ENCODE measurements at places on chromosomes 2 and 18.
A peak's percentile ranks its signal among the peaks of the same experiment; 100 is the strongest.

GRCh38 chr2:30756971-30757370 is 50.3 kb downstream of the CAPN13 start:
- peaks cover 22% of the 10 kb centered on the region for H3K4me1 ChIP-seq
- no peak overlapping the region for H3K27ac ChIP-seq
- H3K27me3 ChIP-seq: no peaks in the 10 kb centered on the region
- DNase-seq: peak; percentile 22
- H3K4me3 ChIP-seq: no peak overlapping the region

- no peak overlapping the region for H3K4me3 ChIP-seq
- no peaks in the 10 kb centered on the region for H3K4me1 ChIP-seq
- H3K27ac ChIP-seq: no peak overlapping the region
- H3K27me3 ChIP-seq: no peaks in the 10 kb centered on the region
- H3K36me3 ChIP-seq: no peaks in the 10 kb centered on the region
- DNase-seq: no peak
These were observed 42.2 kb downstream of the COL3A1 start for GRCh38 chr2:189016311-189016861.

DNA sequence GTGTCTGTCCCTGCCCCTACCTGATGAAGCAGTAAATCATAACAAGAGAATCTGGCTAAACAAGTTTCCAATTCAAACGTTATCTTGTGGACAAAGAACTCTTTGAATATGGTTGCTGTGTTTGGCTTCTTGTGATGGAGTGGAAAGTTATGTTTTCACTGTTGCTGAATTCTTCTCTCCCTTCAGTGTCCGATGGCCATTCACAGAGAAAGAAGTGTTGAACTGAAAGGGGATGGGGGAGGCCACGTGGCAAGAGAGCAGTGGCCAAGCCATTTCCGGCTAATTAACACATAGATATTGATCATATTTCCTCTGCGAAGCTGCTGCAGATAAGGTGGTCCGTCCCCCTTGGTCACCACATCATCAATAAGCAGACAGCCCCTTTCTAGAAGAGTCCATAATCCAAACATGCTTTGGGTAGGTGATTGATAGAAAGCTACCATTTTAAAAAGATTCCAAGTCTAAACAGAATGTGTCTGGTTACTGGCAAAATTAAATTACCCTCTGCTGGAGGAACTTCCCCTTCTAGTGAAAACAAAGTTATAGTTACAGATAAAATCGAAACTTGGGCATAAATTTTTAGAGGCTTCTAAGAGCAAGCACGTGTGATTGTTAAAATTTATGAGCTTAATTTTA is 36.9 kb upstream of the FZD7 start:
- no peaks in the 10 kb centered on the region for H3K36me3 ChIP-seq
- DNase-seq: no peak
- H3K4me3 ChIP-seq: no peak overlapping the region
- no peaks in the 10 kb centered on the region for H3K27me3 ChIP-seq

DNA sequence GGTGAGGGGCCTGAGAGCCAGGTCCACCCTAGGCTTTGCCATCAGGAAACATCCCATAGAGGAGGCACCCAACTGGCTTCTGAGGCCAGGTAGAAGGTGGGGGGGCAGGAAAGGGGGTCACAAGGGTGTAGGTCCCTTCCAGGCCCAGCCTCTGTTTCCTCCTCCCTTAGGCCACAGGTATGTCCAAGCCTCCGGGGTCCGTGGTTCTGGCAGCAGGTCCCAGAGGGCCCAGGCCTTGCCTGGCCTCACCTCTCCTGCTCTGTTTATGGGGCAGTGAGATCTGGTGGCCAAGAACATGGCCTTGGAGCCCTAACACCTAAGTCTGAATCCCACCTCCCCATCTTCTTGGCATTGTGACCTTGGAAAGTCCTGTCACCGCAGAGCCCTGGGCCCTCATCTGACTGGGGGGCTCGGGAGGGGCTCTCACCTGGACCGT is 21.6 kb upstream of the GPR17 start:
- DNase-seq: no peak
- H3K4me3 ChIP-seq: no peak overlapping the region
- no peaks in the 10 kb centered on the region for H3K36me3 ChIP-seq

- no peak overlapping the region for H3K4me3 ChIP-seq
- peaks cover 6% of the 10 kb centered on the region for H3K4me1 ChIP-seq
- H3K27me3 ChIP-seq: no peaks in the 10 kb centered on the region
- no peak for DNase-seq
- peaks cover 7% of the 10 kb centered on the region for H3K36me3 ChIP-seq
These were observed 5.7 kb downstream of the MCM6 start for GRCh38 chr2:135870571-135870970.

DNA sequence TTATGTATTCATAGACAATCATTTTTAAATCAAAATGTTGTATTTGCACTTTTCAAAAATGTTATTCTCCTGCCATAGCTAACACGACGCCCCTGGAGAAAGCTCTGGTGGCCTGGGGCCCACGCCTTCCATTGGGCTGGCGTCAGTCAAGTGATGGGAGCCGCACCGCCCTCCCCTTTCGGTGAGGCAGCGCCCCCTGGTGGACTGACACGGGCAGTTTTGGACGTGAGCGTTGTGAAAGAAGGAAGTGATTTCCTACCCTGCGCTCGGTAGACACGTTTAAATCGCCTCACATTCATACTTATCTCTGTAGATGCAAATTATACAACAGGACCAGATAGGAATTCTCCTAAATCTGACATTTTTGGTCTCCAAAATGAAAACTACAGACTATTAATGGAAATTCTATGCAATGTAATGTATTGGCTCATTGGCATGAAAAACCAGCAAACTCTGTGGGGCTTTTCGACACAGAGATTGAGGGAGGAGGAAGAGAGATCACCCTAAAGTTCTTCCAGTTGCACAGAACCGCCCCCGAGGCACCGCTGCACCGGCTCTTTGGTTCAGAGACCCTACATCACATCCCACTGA is 326.2 kb upstream of the SOX11 start:
- no peaks in the 10 kb centered on the region for H3K36me3 ChIP-seq
- H3K4me3 ChIP-seq: no peak overlapping the region
- DNase-seq: peak; percentile 84
- H3K27me3 ChIP-seq: no peaks in the 10 kb centered on the region
- no peaks in the 10 kb centered on the region for H3K4me1 ChIP-seq

- DNase-seq: no peak
- H3K36me3 ChIP-seq: no peaks in the 10 kb centered on the region
- H3K4me1 ChIP-seq: no peaks in the 10 kb centered on the region
- no peak overlapping the region for H3K4me3 ChIP-seq
- H3K27ac ChIP-seq: no peak overlapping the region
- H3K27me3 ChIP-seq: no peaks in the 10 kb centered on the region
These were observed 237.6 kb downstream of the CDH7 start for GRCh38 chr18:65988386-65988785.

DNA sequence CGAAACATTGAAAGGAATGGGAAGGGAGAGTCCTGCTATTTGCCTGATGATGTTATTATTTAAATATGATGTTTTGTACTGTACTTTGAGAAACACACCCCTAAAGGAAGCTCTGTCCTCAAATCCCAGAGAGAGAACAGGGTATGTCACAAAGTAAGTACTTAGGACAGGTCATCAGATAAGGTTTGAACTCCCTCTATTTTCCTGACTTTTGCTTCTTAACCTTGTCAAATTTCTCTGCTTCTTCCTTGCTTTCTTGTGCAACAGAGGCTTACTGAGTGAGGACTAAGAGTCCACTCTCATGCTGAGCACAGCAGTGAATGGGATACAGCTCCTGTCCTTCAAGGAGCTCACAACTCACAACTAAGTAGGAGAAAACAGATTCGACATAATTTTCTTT is 3.7 kb downstream of the DGUOK start:
- no peak for DNase-seq
- H3K27ac ChIP-seq: no peak overlapping the region
- no peaks in the 10 kb centered on the region for H3K27me3 ChIP-seq
- no peaks in the 10 kb centered on the region for H3K4me1 ChIP-seq
- H3K36me3 ChIP-seq: peaks cover 2% of the 10 kb centered on the region

DNA sequence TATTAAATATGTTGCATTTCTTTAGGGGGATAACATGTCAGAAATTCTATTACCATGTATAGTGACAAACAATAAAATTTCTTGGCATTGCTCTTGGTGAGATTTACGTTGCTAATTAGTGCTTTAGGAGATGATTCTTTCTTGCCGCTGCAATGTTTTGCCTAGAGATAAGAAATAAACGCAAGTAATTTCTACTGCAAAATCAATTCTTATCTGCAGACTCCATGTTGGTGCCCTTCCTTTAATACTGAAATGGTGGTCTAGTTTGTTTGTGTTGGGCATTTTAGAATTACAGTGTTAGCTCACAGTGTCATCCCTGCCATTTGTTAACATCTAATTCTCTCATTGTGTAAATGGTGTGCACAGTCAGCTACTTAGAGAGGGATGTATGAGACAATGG is 34.6 kb downstream of the ASXL3 start:
- no peaks in the 10 kb centered on the region for H3K36me3 ChIP-seq
- H3K27me3 ChIP-seq: no peaks in the 10 kb centered on the region
- no peak overlapping the region for H3K4me3 ChIP-seq
- no peak overlapping the region for H3K27ac ChIP-seq
- no peaks in the 10 kb centered on the region for H3K4me1 ChIP-seq

GRCh38 chr18:8005870-8006569 is 438.9 kb downstream of the PTPRM start:
- H3K4me3 ChIP-seq: no peak overlapping the region
- no peaks in the 10 kb centered on the region for H3K36me3 ChIP-seq
- H3K27ac ChIP-seq: no peak overlapping the region
- DNase-seq: no peak

GRCh38 chr2:230874876-230875275 is 10.1 kb downstream of the ITM2C start:
- H3K27ac ChIP-seq: no peak overlapping the region
- no peaks in the 10 kb centered on the region for H3K27me3 ChIP-seq
- H3K4me1 ChIP-seq: peaks cover 19% of the 10 kb centered on the region

DNA sequence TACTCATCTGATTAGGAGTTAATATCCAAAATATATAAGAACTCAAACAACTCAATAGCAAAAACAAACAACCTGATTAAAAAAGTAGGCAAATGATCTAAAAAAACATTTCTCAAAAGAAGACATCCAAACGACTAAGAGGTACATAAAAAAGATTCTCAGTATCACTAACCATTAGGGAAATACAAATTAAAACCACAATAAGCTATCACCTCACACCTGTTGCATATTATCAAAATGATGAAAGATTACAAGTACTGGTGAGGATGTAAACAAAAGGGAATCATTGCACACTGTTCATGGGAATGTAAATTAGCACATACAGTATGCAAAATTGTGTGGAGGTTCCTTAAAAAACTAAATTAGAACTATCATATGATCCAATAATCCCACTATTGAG is 865.5 kb downstream of the TMEM182 start:
- DNase-seq: no peak
- H3K36me3 ChIP-seq: no peaks in the 10 kb centered on the region
- no peaks in the 10 kb centered on the region for H3K27me3 ChIP-seq
- no peak overlapping the region for H3K27ac ChIP-seq

DNA sequence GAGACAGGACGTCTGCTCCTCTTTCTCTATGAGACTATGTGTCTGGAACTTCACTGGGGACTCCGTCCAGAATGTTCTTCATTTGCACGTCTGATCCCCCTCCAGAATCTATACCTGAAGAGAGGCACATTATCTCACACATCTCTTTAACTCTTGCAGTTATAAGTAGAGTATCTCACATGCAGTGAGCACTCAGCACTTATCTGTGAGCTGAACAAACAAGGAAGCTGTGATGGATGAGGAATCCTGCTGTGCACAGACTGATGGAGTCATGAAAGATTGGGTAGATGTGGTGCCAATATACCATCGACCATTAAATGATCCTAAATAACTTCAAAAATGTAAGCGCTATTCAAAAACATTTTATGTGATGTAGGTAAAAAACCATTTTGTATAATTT is 888.3 kb upstream of the CELF4 start:
- H3K4me3 ChIP-seq: no peak overlapping the region
- no peaks in the 10 kb centered on the region for H3K36me3 ChIP-seq
- H3K4me1 ChIP-seq: peaks cover 3% of the 10 kb centered on the region
- DNase-seq: peak; percentile 86
- no peak overlapping the region for H3K27ac ChIP-seq

- H3K4me3 ChIP-seq: no peak overlapping the region
- no peak for DNase-seq
- peaks cover 16% of the 10 kb centered on the region for H3K4me1 ChIP-seq
- H3K27me3 ChIP-seq: no peaks in the 10 kb centered on the region
- no peaks in the 10 kb centered on the region for H3K36me3 ChIP-seq
These were observed 101.6 kb upstream of the XPO1 start for GRCh38 chr2:61639721-61640120.

- H3K4me3 ChIP-seq: peak within 1 kb of the TSS; percentile 58
- peaks cover 8% of the 10 kb centered on the region for H3K4me1 ChIP-seq
- H3K36me3 ChIP-seq: no peaks in the 10 kb centered on the region
- no peaks in the 10 kb centered on the region for H3K27me3 ChIP-seq
- peak; percentile 94 for DNase-seq
These were observed at the start of gene RPRM for GRCh38 chr2:153478289-153479261. RPRM (minus strand) TSS chr2:153478762; CDS start chr2:153478565, 197 bp downstream.

- peak overlapping the region; percentile 37 for H3K4me3 ChIP-seq
- H3K36me3 ChIP-seq: no peaks in the 10 kb centered on the region
- no peak overlapping the region for H3K27ac ChIP-seq
- peaks cover 6% of the 10 kb centered on the region for H3K4me1 ChIP-seq
- peak; percentile 81 for DNase-seq
- no peaks in the 10 kb centered on the region for H3K27me3 ChIP-seq
These were observed 748 bp upstream of the ZNF804A start for GRCh38 chr2:184597571-184597991.

DNA sequence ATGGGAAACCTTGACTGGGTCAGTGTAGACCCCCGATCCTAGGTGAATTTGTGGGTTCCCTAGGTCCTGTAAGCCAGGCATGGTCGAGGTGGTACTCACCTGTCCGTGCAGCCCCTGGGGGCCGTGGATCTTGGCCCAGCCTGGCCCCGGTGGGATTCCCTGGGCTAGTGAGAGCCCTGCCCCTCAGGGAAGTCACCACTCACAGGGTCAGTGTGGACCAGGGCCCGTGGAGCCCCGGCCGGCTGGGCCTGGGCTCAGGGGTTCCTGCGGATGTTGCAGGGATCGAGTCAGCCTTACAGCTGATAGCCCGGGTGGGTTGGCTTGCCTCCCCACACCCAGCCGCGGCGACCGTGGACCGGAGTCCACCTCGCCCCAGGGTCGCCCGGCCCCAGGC is 528 bp downstream of the ATG9A start:
- peaks cover 4% of the 10 kb centered on the region for H3K4me1 ChIP-seq
- H3K27me3 ChIP-seq: no peaks in the 10 kb centered on the region
- H3K36me3 ChIP-seq: peaks cover 4% of the 10 kb centered on the region
- H3K27ac ChIP-seq: no peak overlapping the region
- no peak for DNase-seq

DNA sequence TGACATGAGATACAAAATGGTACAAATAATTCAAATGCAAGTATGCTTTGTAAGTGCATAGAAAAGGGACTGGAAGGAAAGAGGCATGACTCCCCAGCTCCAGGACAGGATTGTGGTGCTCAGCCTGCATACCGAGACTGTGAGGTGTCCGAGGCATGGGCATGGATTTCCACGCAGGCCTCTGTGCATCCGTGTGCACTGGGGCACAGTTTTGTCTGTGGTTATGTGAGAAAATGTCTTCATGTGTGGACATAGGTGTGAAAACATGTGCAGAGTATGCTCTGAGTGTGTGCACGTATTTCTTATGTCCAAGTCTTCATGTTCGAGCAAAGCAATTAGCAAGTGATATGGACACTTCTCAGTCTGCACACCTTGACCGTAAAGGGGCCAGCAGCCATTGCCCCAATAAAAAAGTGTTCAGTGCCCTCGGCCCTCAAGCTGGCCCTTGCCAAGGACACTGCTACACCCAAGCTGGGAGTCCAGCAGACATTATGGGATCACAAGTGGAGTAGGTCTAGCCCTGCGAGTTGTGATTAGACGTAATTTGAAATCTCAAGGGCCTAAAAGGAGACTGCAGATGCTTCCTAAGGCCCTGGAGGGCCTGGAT is 120.7 kb downstream of the CYP26B1 start:
- H3K27me3 ChIP-seq: no peaks in the 10 kb centered on the region
- H3K36me3 ChIP-seq: no peaks in the 10 kb centered on the region
- H3K4me3 ChIP-seq: no peak overlapping the region
- no peak overlapping the region for H3K27ac ChIP-seq
- no peak for DNase-seq

Measured in mesendoderm (in vitro differentiated cells).